ENCODE measurements at places on chromosomes 12 and 14.

DNA sequence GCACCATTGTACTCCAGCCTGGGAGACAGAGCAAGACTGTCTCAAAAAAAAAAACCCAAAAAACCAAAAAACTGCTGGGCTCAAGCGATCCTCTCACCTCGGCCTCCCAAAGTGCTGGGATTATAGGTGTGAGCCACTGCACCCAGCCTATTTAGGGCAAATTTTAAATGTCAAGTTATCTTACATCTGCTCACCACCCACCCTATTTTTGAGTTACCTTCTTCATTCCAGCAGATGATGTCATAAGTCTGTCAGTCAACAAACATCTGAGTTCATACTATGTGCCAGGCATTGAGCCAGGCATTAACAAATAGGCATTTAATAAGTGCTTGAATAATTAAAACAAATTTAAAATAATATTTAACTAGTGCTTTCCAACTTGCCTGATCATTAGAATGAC lies 21.5 kb downstream of the BATF start:
- no peak for DNase-seq

GRCh38 chr14:75879031-75879430 lies 102.8 kb downstream of the TGFB3 start:
- DNase-seq: no peak

DNA sequence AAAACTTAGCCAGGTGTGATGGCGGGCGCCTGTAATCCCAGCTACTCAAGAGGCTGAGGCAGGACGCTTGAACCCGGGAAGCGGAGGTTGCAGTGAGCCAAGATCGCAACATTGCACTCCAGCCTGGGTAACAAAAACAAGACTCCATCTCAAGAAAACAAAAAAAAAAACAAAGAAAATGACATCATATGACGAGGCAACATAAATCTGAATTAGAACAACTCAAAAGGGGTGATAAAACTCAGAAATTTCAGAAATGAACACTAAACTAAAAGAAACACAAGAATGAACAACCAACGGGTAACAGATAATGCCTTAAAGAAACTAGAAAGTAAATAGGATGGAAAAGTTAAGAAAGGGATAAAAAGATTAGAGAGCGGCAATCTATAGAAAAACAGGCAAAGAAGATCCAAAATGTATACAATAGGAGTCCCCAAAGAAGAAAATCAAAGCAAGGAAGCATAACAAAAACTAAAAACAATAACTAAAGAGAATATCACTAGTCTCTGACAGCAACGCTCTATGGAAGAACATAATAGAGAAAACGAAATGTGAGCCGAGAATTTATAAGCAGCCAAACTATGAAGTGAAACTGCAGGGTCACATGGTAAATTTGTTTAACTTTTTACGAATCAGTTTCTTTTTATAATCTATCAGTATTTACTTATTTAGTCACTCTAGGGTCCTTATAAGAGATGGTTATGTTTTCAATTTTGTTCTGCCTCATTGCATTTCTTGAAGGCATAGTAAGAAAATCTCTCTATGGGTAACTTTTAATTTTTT lies 45.7 kb downstream of the SPPL3 start:
- no peak for DNase-seq

GRCh38 chr14:92316937-92317336 lies 6.0 kb upstream of the SLC24A4 start:
- DNase-seq: no peak

DNA sequence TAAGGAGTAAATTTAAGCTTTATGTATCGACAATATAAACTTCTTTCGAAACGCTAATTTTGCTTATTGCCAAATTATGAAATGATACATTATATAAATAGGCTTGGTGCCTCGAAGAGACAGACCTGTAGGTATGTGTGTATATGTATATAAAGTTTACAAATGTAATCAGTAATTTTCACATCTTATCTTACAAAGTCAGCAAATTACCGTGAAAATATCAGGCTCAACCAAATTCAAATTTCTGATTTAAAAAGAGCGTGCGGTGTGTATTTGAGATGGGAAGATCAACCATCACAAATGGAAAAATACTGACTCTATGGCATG lies 605 bp downstream of the ZCRB1 start:
- DNase-seq: no peak

DNA sequence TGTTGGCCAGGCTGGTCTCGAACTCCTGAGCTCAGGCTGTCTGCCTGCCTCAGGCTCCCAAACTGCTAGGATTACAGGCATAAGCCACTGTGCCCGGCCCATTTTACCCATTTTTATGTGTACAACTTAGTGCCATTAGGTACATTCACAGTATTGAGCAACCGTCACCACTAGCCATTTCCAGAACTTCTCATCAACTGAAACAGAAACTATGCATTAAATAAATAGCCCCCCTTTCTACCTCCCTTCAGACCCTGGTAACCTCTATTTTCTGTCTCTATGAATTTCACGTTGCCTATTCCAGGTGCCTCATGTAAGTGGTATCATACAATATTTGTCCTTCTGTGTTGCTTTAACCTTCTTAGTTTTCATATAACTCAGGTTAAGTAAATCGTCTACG lies 15.9 kb downstream of the ZCRB1 start:
- DNase-seq: no peak

DNA sequence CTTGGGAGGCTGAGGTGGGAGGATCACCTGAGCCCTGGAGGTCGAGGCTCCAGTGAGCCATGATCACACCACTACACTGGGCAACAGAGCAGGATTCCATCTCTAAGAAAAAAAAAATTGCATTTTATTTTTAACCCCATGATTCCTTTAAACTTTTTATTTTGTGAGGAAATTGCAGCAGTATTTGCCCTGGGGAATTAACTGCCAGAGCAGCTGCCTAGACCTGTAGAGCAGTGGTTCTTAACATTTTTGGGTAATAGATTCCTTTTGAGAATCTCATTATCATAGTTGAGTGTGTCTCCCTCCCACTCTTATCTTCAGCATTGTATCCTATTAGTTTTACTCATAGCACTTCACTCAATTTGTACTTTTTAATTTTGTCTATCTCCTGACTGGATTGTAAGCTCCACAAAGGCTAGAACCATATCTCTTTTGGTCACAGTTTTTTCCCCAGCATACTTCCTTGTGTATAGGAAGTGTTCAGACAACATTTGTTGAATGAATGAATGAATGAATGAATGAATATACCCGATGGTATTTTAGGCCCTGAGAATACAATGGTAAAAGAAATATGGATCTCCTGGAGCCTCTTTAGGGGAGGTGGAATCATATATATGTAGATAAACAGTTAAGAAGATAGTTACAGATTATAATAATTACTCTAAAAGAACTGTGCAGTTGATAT lies 40.6 kb downstream of the BRMS1L start:
- no peak for DNase-seq

GRCh38 chr14:21317398-21317797 lies 37.5 kb downstream of the RPGRIP1 start:
- DNase-seq: no peak

GRCh38 chr12:52214421-52214802 lies 18.6 kb upstream of the KRT7 start:
- no peak for DNase-seq

- DNase-seq: no peak
These were observed 7.5 kb downstream of the NTF3 start for GRCh38 chr12:5439371-5439771.

- no peak for DNase-seq
These were observed 466.1 kb downstream of the FOXG1 start for GRCh38 chr14:29232711-29233110.

DNA sequence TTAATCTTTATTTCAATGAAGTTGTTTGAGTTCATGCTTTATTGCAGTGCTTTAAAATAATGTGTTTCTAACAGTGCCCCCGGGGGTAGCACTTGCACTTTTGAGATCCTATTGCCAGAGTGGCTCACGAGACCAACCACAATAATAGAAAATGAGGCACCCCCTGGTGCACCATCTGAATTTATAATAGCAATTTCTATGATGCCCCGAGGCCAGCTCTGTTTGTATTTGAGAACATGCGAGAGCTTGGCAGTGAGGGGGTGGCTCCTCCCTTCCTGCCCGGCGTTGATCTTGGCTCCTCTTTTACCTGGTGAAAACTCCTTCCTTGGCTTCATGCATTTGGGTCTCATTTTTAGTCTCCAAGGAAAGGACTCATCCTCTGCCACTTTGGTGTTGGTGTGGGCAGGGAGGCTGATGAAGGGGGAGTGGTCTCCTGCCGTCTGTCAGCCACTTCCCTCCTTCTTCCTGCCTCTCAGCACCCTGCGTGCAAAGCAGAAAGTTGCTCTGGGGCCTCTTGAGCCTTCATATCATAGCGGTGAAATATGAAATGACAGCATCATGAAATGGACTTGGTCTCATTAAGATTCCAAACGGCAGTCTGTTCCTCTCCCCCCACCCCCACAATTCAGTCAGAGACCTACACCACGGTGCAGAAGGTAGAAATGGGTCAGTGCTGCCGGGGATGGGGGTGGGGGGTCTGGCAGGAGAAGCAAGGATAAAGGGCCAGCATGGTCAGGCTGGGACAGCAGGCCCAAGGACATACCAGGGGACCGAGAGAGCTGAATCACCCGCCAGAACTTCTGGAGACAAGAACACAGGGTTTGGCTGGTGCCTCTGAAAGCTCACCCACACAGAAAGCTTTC lies 17.7 kb upstream of the NRXN3 start:
- no peak for DNase-seq

DNA sequence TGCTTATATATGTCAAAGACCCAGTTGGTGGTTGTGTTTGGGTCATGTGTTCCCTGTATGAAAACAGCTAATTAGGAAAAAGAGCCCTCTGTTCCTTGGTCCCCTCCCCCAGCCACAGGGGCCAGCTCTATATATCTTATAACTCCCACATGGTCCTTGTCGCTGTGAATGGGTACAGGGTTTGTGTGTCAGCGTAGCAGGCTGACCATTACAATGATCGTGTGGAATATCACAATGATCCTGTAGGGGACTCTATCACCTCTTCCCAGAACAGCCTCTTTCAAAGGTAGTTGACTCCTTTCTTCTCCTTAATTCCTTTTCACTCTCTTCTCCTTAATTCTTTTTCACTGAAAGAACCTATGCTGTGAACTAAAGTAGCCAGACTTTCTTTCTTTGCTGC lies 51.6 kb upstream of the RIC8B start:
- DNase-seq: no peak

DNA sequence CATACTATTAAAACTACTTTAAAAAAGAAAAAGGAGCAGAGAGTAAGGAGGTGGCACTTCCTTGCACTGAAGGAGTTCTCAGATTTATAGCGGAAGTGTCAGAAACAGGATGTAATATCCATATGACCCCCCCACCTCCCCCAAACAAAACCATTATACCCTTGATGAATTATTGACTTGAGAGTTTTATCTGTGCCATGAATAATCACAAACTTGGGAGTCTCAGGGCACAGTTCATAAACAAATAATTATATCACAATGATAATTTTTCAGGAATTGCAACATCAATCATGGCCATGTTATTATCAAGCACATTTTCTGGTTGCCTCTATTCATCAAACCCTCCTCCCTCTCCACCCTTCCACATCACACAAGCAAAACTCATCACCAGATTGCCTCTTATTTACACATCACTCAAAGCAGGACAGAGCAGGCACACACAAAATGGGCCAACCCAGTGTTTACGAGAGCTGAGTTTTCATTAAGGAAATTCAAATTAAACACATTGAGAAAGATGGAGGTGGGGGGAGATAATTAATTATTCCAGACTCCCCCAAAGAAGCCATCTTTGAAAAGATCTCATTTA lies 141.4 kb downstream of the EGLN3 start:
- no peak for DNase-seq

GRCh38 chr14:32578181-32578580 lies 249.1 kb downstream of the AKAP6 start:
- no peak for DNase-seq

DNA sequence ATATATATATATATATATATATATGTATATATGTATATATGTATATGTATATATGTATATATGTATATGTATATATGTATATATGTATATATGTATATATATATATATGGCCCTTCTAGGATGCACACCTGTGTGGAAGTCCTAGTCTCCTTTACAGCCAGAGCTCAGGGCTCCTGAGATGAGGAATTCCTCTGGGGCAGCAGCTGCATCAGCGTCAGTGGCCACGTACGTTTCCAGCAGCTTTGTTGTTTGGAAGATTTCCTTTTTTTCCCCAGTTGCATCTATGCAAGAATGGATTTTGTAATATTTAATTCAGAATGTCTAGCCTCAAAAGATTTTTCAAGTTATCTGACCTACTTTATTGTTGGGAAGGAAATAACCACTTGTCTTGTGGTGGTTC lies 68.6 kb downstream of the TNFAIP2 start:
- DNase-seq: no peak

DNA sequence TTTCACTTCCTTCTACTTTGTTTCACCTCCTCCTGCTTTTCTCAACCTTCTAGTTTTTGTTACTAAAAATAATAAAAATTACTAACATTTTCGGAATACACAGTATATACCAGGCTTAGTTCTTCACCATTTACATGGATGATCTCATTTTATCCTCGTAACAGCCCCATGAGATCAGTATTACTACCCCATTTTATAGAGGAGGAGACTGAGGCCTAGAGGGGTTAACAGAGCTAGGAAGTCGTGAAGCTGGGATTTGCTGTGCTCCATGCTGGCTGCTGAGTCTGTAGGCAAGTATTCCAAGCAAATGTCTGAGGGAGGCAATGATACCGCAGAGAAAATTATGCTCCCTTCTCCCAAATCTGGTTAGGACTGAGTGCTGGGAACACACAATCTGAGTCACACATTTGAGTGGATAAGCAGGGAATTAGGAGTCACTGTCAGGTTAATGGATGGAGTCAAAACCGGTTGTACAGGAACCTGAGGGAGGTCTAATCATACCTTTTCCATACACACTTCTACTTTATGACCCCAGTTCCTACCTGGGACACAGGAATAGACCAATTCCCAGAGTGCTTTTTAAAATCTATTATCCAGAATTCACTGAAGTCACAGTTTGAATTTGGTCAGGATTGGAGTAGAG lies 51.1 kb downstream of the ZFYVE26 start:
- DNase-seq: no peak

- no peak for DNase-seq
These were observed 56.0 kb downstream of the DCAF5 start for GRCh38 chr14:69096781-69097475.

- DNase-seq: no peak
These were observed 23.8 kb downstream of the MAP3K9 start for GRCh38 chr14:70785556-70785955.

DNA sequence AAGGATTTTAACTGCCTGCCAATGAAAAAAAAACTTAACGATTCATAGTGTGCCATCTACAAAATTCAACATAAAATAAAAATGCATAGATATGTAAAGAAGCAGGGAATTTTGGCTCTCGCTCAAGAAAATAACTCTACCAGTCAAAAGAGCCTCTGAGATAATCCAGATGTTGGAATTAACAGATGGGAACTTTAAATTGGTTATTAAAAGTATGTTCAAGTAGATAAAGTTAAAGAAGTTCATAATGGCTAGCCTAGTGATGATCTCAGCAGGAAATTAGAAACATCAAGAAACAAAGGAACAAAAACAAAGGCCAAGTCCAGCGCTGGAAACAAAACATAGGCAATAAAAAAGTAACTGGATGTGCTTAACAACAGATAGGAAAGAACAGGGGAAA lies 23.1 kb downstream of the PIK3C2G start:
- DNase-seq: no peak

All from left colon (tissue), 2 donors.